ENCODE measurements at places on chromosomes 11 and 22. TPM values are rescaled to one million over a fixed set of nuclear protein-coding genes. Genes with fewer than 3 reads are reported as not detected.

RFPL1 gene
- total RNA-seq = 0.64 TPM

OR6T1 gene
- total RNA-seq = not detected

ZP1 gene
- 0.94 TPM for total RNA-seq

SMTN gene
- total RNA-seq = 42.3 TPM

MMP7 gene
- 29.9 TPM for total RNA-seq

OR52I2 gene
- not detected for total RNA-seq

All from suprapubic skin (tissue), 4 donors.